ENCODE measurements at places on chromosomes 3 and 15. TPM values are rescaled to one million over a fixed set of nuclear protein-coding genes. Genes with fewer than 3 reads are reported as not detected.

LRRFIP2 gene
- 61.4 TPM for total RNA-seq

COX17 gene
- 46.4 TPM for total RNA-seq

CRBN gene
- 56.7 TPM for total RNA-seq

GABRR3 gene
- not detected for total RNA-seq

AADACL2 gene
- total RNA-seq = not detected

SCAANT1 gene
- total RNA-seq = not detected

KCNMB3 gene
- 3.7 TPM for total RNA-seq

IDH2 gene
- total RNA-seq = 87.0 TPM

DNAH12 gene
- 0.38 TPM for total RNA-seq
